ENCODE measurements at places on chromosomes 7 and 10.

GRCh38 chr7:33590916-33591315 is 314.4 kb upstream of the BMPER start:
- no peak for DNase-seq

DNA sequence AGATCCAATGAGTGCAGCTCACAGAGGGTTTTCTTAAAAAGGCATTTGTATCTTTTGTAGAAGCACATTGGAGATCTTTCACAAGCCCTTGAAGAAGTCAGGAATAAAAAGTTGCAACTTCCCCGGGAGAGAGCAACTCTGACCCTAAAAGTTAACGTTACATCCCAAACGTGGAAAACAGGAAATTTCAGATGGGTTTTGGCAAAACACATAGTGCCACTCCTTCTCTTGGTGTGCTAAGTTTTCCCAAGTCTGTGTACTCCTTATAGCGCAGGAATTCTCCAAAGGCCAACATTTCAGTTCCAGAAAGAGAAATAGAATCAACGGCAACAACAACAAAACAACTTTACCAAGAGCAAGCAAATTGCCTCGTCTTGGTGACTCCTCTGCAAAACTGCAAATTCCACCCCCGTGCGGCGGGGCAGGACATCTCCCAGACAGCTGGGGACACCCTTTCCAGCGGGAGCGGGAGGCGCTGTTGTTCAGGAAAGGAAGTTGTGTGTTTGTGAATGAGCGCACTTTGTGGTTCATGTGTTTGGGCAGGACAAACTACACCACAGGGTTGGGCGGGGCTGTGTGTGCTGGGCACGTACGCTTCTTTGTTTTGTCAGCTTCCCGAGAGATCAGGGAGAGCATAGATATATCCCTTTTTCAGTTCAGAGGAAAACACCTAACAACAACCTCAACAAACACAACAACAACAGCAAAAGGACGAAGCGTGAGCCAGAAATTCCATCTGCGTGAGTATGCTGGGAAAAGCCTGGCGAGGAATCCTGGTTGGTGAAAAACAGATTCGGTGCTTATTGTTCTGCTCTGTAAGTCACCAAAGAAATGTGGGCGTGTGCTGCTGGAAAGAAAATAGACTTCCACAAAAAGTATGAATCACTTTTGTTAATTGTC is 294.7 kb upstream of the PITRM1 start:
- no peak for DNase-seq

DNA sequence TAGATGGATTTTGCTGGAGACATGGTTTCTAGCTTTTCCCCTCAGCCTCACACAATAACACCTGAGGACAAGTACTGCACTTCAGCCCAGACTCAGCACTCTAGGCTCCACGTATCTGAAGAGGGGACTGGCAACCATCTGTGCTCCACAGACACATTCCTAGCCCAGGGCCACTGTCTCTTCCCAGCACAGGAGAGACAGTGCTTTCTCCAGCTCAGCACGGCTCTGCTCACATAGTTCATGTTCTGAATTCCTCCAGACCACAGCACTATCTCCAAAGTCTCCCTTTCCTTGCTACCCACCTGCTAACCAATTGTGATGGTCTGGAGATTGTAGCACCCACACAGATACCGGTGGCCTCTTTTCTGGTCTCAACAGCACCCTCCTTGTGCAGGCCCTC is 114.5 kb downstream of the HTR7 start:
- no peak for DNase-seq

GRCh38 chr7:22675917-22676343 is 51.1 kb upstream of the IL6 start:
- DNase-seq, result no peak

Measured in D721Med (cell line).